ENCODE measurements at places on chromosomes 12 and 14. TPM values are rescaled to one million over a fixed set of nuclear protein-coding genes. Genes with fewer than 3 reads are reported as not detected.

AMN gene
- polyA plus RNA-seq, result 327 TPM

GRCh38 chr12:13839365-13840336 lies 141.8 kb downstream of the GRIN2B start:
- DNase-seq, result no peak
- no peak overlapping the region for H3K27ac ChIP-seq
- no peaks in the 10 kb centered on the region for H3K4me1 ChIP-seq
- H3K36me3 ChIP-seq, result no peaks in the 10 kb centered on the region
- H3K27me3 ChIP-seq, result no peaks in the 10 kb centered on the region
- no peak overlapping the region for H3K4me3 ChIP-seq

DNA sequence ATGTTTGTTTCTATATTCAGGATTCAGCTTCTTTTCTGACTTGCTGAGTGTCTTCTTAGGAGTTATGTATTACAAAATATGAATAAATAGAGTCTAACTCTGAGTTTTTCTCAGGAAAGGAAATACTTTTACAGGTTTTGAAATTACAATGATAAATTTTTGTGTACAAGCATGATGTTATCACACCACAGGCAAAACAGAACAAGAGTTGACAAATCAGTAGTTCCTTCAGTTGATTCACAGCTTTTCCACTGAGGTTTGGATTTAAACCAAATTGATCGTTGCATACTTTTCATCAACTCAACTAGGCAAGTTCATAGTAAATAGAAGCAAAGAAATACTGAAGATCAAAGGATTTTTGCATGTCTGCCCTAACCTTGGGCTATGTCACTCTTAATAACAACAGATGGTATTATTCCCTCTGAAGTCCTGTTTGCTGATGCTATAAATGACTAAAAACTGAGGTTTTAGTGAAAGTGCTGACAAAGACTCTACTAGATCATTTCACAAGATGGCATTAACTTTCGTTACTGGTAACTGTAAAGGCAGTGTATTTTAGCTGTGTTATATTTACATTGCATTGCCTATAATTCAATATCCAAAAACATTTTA lies 520.2 kb downstream of the FLRT2 start:
- DNase-seq, result no peak
- no peak overlapping the region for H3K27ac ChIP-seq
- H3K36me3 ChIP-seq, result no peaks in the 10 kb centered on the region
- no peaks in the 10 kb centered on the region for H3K27me3 ChIP-seq
- no peak overlapping the region for H3K4me3 ChIP-seq

- no peaks in the 10 kb centered on the region for H3K4me1 ChIP-seq
- H3K36me3 ChIP-seq, result no peaks in the 10 kb centered on the region
- no peaks in the 10 kb centered on the region for H3K27me3 ChIP-seq
- no peak overlapping the region for H3K27ac ChIP-seq
- no peak overlapping the region for H3K4me3 ChIP-seq
Observed at GRCh38 chr12:92055877-92056276, 89.8 kb downstream of the BTG1 start.

SLC7A8 gene
- 94.4 TPM for polyA plus RNA-seq

RFX4 gene
- polyA plus RNA-seq, result 0.13 TPM

PRR4 gene
- polyA plus RNA-seq, result 6.1 TPM

TMTC2 gene
- polyA plus RNA-seq, result 12.1 TPM

GRCh38 chr12:65495233-65495632 lies 216.8 kb downstream of the MSRB3 start:
- DNase-seq, result peak; percentile 59
- peaks cover 42% of the 10 kb centered on the region for H3K4me1 ChIP-seq
- H3K27me3 ChIP-seq, result no peaks in the 10 kb centered on the region
- no peak overlapping the region for H3K27ac ChIP-seq
- no peak overlapping the region for H3K4me3 ChIP-seq

TMEM253 gene
- polyA plus RNA-seq, result 62.3 TPM

CIDEB gene
- 105 TPM for polyA plus RNA-seq

Data from large intestine (tissue), 12 donors.